Stimulated activated CD4-positive, alpha-beta T cell treated with anti-CD3 and anti-CD28 coated beads, Interleukin-1b, Interleukin-23, amount 100 ng/mL, for 1 hour (primary cell): ENCODE measurements at places on chromosomes 3 and 15.
A peak's percentile ranks its signal among the peaks of the same experiment; 100 is the strongest.

DNA sequence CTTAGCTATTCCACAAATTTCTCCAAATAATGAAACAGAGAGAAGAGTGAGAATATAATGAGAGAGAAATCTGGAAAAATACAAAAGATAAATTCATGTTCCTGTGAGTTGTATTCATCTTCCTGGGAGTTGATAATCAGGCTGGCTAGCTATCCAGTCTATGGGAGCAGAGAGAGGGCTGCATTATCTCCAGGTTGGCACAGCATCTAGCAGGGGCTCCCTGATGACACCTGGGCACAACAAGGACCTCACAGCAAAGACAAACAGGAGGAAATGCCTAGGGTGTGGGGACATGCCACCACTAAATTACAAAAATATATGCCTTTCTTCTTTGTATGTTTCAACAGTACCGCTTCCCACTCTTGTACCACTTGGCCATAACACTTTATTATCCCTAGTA lies 1.9 kb downstream of the EHD4 start:
- no peak for DNase-seq

DNA sequence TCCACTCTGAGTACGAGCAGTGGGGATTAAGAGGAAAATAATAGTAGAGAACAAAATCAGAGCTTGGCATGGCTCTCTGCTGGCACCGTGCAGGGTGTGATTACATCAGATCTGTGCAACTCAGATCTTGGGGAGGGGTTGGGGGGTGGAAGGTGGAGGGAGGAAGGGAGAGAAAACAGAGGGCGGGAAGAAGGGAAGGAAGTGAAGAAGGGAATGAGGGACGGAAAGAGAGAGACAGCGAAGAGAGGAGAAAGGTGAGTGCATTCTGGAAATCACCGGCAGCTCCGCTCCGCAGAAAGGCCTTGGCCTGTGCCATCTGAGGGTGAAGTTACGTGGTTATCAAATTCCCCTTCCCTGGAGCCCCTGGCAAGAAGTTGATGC lies 31.0 kb upstream of the ADAMTS17 start:
- no peak for DNase-seq

DNA sequence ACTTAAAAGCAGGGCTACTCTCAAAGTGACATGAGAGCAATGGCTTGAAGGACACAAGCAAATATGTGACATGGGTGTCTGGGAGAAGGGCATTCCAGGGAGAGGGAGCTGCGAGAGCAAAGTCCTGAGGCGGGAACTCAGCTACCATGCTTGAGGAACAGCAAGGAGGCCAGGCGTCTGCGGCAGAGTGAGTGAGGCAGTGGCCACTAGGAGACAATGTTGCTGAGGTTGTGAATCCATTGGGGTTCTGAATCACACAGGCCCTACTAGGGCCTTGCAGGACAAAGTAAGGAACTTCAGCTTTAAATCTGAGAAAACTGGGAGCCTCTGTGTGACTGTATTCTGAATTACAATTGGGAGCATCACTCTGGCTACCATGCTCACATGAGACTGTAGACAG lies 94.1 kb upstream of the PRICKLE2 start:
- no peak for DNase-seq

GRCh38 chr3:29281344-29282241 lies 722 bp downstream of the RBMS3 start:
- no peak for DNase-seq

GRCh38 chr15:40238532-40239403 lies at the start of gene PAK6:
Gene PAK6, plus strand, starts transcription at chr15:40239063. Its CDS starts 25,723 bp downstream, at chr15:40264786.
- DNase-seq: peak; percentile 12

DNA sequence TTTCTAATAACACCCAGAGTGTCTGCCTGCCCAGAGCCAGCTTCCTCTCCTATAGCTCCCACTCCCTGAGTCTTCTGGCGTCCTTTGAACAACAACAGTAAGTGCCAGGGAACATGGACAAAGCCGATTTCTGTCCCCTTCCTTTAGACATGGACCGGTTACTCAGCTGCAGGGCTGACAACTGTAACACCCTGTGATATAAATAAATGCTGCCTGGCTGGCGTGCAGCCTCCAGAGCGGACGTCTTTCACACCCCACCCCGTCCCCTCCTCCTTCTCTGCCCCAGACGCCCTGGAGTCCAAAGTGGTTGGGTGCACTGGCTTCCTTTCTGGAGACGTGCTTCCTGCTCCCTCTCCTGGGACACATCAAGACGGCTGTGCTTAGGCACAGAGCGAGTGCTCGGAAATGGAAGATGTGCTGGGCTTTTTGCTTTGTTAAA lies 281.9 kb upstream of the LRRFIP2 start:
- no peak for DNase-seq

DNA sequence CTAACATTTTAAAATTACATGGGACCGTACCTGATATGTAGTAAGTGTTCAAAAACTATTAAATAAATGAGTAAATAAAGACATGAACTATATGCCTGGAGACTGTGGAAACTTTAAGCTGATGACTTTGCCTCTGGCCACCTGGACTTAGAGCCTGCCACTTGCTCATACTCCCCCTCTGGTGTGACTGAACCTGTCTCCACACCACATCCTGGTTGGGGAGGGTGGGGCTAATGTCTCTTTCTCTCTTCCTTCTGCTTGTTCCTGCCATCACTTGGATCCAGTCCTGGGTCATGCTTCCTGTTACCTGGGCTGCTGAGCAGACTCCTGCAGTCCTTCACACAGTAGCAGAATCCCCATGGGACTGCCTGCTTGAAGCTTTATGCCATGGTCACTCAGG lies 8.2 kb upstream of the TMEM158 start:
- DNase-seq: no peak

- no peak for DNase-seq
These were observed 26.4 kb downstream of the BCL2A1 start for GRCh38 chr15:79944622-79945021.

DNA sequence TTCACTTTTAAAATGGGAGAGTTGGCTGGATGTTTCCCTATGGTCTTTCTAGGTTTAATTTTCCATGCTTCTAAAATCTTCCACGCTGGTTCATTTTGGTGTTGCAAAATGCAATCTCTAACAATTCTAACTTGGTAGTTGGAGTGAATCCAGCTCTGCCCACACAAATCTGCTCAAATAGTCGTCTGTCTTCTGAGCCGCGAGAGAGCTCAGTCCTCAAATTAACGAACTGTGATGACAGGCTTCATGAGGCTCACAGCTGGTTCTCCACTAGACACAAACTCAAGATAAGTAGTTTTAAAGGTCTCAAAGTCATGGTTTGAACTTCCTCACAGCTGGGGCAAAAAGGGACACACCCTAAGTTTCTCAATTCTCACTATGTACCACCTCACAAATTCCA lies 178.6 kb upstream of the LYSMD4 start:
- no peak for DNase-seq
